ENCODE measurements at places on chromosomes 3 and 15.

DNA sequence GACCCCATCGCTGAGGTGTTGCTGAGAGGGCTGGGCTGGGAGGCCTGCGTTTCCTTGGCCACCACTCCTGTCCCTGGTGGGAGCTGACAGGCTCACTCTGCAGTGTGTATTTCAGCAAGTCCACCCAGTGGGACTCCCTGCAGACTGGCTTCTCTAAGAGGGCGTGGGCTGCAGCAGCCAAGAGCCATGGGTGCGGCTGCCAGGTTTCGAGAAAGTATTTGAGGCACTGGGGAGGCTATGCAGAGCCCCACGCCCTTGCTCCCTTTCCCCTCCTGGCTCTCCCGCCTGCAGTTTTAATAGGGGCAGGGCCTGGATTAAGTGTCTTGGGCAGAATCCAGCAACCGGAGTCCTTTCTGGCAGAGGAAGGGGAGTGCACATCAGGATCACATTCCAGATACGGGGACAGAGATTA, 242.1 kb downstream of the THSD4 start:
- no peak for DNase-seq

GRCh38 chr3:42340466-42340865, 69.9 kb downstream of the LYZL4 start:
- no peak for DNase-seq

GRCh38 chr3:172044833-172045585, 5.6 kb downstream of the FNDC3B start:
- no peak for DNase-seq

DNA sequence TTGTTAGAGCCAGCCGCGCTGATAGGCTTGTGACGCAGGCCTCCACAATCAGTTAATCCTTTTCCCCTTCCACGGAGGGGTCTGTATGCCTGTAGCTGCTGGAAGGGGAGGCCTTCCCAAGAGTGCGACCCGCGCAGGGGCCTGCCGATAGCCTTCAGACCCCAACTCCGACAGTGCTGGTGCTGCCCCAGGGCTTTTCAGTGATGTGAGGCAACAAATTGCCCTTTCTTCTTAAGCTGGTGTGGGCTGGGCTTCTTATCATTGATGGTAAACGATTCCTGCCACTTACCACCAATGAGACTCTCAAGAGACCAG, 143.4 kb downstream of the CHSY1 start:
- DNase-seq: no peak

DNA sequence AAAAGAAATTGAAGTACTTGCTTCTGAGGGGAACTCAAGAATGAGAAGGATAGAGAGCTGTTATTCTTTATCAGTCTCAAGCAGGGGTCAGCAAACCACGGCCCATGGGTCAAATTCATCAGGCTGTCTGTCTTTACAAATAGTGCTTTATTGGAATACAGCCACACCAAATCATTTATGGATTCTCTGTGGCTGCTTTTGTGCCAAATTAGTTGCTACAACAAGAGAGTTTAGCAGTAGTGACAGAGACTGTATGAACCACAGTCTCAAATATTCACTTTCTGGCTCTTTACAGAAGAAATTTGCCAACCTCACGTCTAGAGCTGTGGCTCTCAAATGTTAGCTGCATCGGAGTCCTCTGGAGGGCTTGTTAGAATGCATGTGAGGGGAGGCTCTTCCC, 258.0 kb upstream of the RARB start:
- no peak for DNase-seq

DNA sequence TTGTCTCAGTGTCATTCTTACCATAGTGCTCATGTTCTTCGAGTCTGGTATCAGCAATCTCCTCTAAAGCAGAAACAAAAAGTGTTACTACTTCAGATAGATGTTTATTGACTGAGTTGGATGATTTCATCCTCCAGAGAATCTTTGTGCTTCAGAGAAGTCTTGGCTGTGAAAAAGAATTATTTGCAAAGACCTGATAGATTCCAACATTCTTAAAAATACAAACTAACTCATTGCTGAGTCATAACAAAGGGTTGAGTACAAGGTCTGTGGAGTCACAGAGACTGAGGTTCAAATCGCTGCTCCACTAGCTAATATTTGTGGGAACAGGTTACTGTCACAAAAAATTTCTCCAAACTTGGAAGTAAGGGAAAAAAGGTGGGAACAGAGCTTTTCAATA, 9.0 kb upstream of the STRIT1 start:
- no peak for DNase-seq

- no peak for DNase-seq
These were observed 22.0 kb downstream of the AADAC start for GRCh38 chr3:151835751-151836525.

GRCh38 chr3:74267588-74268184, 346.8 kb downstream of the CNTN3 start:
- no peak for DNase-seq
